ENCODE measurements at places on chromosomes 7 and 10.

DNA sequence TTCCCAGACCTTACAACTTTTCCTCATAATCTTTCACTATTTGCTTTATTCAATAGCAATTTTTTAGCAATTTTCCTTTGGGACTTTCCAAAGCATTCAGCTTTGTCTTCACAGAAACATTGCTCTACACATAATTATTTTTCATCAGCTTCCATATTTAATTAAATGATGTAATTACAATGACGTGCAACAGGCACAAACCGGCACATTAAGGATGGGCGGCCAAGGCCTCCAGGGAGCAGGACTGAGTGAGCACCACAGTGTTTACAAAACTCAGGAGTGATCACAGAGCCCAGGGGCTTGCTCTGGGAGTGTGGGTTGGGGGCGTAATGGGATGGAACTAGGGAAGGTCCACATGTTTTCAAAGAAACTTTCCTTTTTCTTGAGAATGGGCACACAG lies 69.8 kb downstream of the MAD1L1 start:
- DNase-seq = no peak

- DNase-seq = no peak
These were observed 8.9 kb downstream of the HIP1 start for GRCh38 chr7:75729851-75730274.

- no peak for DNase-seq
These were observed 45.4 kb upstream of the MYO3A start for GRCh38 chr10:25888627-25889026.

GRCh38 chr7:64626083-64626469 lies 39.9 kb upstream of the ZNF107 start:
- DNase-seq = no peak

- DNase-seq = no peak
These were observed 138.6 kb downstream of the ARL4A start for GRCh38 chr7:12826079-12826478.

GRCh38 chr7:1945558-1945957 lies 275.5 kb downstream of the ELFN1 start:
- DNase-seq = no peak
